ENCODE measurements at places on chromosomes 1 and 21.

DNA sequence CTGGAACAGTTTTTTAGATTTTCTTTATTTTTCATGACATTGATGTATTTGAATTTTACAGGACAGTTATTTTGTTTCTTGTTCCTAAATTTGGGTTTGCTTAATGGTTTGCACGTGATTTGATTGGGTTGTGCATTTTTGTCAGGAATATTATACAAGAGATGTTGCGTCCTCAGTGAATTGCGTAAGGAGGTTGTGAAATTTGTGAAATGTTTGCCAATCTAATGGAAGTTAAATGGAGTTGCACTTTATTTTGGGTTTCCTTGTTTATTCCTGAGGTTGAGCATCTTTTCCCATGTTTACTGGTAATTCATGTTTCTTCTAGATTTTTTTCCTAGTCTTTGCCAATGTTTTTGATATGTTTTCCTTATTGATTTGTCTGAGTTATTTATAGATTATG is 19.9 kb downstream of the ZNF648 start:
- DNase-seq = no peak

- DNase-seq = peak; percentile 21
Measured at GRCh38 chr1:114428083-114428754, 82.8 kb downstream of the TRIM33 start.

- DNase-seq = no peak
Measured at GRCh38 chr1:18746981-18747380, 112.5 kb downstream of the TAS1R2 start.

DNA sequence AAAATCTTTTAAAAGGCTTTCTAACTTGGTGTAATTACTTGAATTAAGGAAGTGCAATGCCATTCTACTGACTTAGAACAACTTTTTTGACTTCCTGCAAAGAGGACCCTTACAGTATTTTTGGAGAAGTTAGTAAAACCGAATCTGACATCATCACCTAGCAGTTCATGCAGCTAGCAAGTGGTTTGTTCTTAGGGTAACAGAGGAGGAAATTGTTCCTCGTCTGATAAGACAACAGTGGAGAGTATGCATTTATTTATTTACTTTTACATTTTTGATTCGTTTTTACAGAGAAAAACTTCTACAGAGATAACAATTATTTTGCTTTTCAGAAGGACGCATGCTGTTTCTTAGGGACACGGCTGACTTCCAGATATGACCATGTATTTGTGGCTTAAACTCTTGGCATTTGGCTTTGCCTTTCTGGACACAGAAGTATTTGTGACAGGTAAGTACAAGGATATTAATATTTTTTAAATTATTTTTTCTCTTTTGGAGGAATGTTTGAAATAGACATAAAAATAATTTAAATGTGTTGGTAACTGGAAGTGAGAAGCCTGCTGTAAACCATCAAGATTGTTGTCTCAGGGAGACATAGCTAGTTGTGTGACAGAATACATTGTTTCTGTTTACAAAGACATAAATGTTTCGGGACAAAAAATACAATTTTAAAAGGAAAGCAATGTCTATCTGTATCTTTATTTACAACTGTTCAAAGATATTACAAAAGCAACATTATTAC is at the start of gene PTPRC:
PTPRC (plus strand) TSS at position 147 of the 742 bp plus-strand sequence; CDS start at position 376, 229 bp downstream.
- DNase-seq = peak; percentile 29

DNA sequence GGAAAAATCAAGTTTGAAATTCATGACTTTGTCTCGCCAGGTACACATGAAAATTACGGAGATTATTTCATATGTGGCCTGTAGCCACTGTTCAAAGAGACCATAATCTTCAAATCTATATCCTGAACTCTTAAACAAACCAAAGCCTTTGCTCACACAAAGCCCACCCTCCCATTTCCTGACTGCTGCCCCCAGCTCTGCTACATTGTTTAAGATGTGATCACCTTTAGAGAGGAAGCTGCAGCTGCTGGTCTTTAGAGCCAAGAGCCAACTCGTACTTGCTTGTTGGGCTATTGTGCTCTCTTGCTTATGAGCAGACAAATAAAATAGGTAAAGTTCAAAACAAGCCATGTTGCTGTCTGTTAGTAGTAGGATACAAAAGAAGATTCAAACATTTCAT is 71.9 kb downstream of the DTL start:
- DNase-seq = no peak

DNA sequence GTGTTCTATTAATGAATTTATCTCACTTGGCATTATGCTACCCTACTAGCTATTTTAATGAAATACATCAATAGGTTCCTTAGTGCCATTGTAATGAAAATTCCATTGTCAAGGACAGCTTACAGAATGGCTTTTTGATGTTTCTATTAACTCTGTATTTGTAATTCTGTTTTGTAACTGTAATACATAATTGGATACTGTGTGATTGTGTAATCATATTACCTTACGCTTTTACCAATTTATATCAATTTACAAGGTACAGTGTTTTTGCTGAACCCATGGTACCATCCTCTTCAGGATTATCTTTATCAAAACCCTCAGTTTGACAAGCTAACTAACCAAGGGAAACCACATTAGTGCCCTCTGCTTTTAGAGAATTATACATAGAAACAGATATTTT is 277.9 kb downstream of the LRRC7 start:
- no peak for DNase-seq

DNA sequence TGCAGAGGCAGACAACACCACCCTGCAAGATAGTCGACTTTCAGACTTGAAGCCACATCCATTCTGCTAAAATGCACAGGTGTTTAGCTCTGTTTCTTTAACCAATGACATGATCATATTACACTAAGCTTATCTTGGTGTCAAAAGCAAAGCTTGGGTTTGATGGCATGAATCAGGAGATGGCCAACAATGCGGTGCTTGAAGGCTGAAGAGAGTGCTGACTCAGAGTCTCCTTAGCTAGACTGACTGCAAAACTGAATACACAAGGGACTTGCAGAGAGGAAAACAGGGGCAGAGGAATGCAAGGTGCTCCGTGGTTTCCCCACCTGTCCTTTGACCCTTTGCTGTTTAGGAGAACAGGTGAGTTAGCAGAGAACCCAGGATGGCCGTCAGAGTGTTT is 262.6 kb downstream of the SIPA1L2 start:
- no peak for DNase-seq

GRCh38 chr1:205417870-205418635 is 3.8 kb downstream of the LEMD1 start:
- DNase-seq = no peak

GRCh38 chr21:35231090-35231489 is 182.0 kb upstream of the RUNX1 start:
- DNase-seq = no peak

DNA sequence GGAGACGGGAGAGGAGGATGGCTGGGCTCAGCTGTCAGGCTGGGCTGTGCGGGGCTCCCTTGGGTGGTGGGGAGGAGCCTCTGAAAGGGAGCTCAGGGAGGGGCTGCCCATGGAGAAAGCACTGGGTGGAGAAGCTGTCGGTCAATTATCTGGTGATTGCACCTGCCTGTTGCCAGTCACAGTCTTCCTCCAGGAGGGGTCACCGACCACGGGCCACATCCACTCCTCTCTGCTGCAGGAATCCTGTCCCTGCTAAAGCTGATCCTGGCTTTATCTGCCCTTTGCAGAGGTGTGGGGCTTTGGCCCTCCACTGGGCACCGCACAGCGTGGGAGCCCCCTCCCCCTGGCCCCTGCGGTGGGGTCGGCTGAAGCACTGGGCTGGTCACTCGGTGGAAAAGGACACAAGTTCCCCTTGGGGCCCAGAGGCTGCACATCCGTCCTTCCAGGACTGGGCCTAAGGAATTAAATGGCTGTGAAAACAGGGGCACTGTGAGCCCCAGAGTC is 21.8 kb upstream of the COL18A1 start:
- no peak for DNase-seq

- no peak for DNase-seq
Measured at GRCh38 chr1:56265216-56265615, 314.1 kb downstream of the PLPP3 start.

- DNase-seq = peak; percentile 59
Measured at GRCh38 chr1:64877151-64877550, 89.2 kb downstream of the JAK1 start.

- no peak for DNase-seq
Measured at GRCh38 chr1:14681182-14681581, 82.7 kb downstream of the KAZN start.

- DNase-seq = no peak
Measured at GRCh38 chr1:245503548-245503947, 348.8 kb downstream of the KIF26B start.
